ENCODE measurements at places on chromosomes 1 and 21.
A peak's percentile ranks its signal among the peaks of the same experiment; 100 is the strongest.

GRCh38 chr1:231040019-231040799, at the start of gene FAM89A:
TSS of gene FAM89A (minus strand) at chr1:231040254. CDS start at chr1:231040211, 43 bp downstream.
- no peak for DNase-seq

DNA sequence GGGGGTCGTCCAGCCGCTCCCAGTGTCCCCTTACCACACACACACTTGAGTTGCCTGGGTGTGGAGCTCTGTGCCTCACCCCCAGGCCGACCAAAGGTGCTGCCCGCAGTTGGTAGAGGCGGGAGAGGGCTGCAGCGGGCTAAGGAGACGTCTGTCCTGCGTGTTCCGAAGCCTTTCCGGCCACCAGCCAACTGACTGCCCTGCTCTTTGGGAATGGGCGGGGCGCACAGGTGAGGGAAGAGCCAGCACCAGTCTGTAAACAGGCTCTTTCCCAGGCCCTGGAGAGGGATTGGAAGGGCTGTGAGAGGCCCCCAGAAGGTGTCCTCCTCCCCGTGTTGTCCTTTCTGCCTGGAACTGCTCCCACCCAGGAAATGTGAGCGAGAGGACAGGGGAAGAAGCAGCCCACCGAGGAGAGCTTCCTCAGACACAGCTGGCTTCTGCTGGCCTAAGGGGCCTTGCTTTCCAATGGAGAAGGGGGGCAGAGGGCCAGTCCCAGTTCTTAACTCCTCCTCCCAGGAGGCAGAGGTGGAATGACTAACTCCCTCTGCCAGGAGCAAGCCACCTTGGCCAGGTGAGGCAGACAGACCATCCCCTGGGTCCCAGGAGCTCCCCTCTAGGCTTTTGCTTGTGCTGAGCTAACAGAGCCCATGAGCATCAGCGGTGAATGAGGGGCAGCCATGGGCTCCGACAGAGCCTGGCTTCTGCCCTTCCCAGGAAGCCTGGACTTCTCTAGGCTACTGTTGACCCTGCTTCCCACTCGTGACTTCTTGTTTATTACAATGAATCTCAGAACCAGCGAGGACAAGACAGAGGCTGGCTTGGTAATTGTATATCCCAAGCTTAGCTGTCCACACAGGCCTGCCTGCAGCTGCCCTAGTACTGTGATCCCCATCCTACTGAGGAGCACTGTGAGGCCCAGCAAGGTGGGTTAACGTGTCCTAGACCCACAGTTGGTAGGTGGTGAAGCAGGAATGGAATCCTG, 158.1 kb upstream of the COA6 start:
- DNase-seq: no peak

- peak; percentile 10 for DNase-seq
These were observed 18.4 kb downstream of the LORICRIN start for GRCh38 chr1:153277852-153278251.

DNA sequence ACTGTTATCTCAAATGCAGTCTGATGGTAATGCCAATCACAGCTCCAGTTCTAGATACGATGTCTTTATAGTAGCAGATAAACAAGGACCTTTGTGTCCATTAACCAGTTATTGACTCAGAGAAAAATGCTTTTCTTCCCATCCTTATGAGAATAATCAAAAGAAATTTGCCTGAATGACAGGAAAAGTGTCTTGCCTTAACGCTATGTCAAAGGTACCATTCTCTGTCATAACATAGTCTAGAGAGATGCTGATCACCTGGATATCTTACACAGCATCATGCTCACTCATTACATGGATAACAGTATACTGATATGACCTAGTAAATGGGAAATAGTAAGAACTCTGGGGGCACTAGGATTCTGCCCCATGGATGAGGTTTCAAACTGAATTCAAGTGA, 151.7 kb upstream of the NEGR1 start:
- no peak for DNase-seq

DNA sequence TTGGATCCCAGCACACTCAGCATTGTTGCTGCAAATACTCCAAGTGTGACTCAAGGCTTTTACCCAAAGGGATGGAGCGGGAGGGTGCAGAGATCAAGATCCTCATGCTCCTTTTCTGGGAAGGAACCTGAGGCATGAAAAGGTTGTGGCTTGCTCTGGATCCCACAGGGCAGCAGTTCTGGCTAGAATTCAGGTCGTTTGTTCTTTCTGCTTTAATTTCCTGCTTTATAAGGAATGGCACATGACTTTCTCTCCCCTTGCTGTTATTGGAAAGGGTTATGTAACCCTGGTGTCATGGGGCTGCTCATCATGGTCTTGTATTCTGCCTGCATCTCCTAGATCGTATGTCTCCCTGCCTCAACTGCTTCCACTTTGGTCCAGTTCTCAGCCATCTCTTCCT, 101.6 kb downstream of the NOS1AP start:
- no peak for DNase-seq

- no peak for DNase-seq
These were observed 57.5 kb upstream of the PLPPR5 start for GRCh38 chr1:99062192-99062591.

GRCh38 chr21:36866419-36866818, 100.0 kb downstream of the HLCS start:
- no peak for DNase-seq

- DNase-seq: no peak
These were observed 347.2 kb upstream of the ADAMTS5 start for GRCh38 chr21:27314131-27314530.

All from NCI-H1105 (cell line).